ENCODE measurements at places on chromosomes 1 and 21.

- DNase-seq: no peak
Measured at GRCh38 chr1:42720868-42721267, 19.2 kb downstream of the CLDN19 start.

- DNase-seq: no peak
Measured at GRCh38 chr1:168598892-168599291, 22.5 kb downstream of the XCL1 start.

- DNase-seq: no peak
Measured at GRCh38 chr1:59055908-59056719, 240.8 kb upstream of the FGGY start.

GRCh38 chr1:88061492-88062177 lies 622.4 kb upstream of the PKN2 start:
- no peak for DNase-seq

- DNase-seq: no peak
Measured at GRCh38 chr21:16378525-16378924, 648.7 kb downstream of the USP25 start.

DNA sequence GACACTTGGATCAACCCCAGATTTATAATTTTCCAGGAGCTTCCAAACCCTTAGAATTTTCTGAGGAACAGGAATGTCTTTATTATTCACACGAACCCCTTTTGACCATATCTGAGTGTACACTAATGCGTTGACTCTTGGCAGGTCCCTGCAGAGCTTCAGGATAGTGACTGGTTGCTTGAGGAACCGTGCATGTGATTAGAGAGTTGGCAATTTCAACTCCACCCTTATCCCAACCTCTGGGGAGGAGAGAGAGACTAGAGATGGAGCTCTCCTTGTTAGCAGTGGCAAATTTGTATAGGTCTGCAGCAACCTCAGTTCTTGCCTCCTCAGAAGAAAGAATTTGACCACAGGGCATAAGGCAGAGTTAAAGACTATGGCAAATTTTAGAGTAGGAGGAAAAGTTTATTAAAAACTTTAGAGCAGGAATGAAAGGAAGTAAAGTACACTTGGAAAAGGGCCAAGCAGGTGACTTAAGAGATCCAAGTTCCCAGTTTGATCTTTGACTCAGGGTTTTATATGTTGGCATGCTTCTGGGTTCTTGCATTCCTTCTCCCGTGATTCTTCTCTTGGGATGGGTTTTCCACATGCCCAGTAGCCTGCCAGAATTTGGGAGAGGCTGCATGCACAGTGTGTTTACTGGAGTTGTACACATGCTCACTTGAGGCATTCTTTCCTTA lies 93.8 kb upstream of the ETV3 start:
- DNase-seq: no peak

GRCh38 chr1:94302497-94302896 lies 65.1 kb upstream of the ARHGAP29 start:
- DNase-seq: no peak

DNA sequence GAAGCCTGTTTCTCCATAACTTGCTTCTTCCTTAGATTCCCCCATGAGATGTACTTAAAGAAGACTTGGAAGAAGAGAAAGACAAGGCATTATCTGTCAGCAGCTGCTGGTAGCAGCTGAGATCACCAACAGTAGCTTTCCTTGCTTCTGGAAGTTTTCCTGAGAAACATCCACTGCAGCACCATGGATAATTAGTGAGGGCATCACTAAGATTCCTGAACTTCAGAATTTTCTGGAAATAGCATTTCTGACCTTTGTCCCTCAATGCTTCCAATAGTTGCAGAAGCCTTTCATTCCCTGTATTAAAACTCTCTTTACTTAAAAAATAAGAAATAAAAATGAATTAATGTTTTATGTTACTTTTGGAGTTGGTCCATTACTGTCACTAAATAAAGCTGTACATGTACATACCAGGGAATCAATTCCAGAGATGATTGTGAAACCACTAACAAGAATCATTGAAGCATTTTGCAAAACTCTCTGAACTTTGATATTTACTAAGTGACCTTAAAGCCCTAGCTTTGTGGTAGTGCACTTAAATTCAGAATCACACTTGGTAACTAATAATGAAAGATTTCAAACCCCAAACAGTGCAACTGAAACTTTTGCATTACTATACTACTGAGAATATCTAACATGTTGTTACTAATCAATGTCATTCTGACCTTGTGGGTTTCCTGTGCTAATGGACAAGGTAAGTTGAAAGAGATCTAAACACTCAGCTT lies at the start of gene CFHR4:
CFHR4 (plus strand) TSS at position 538 of the 725 bp plus-strand sequence; CDS start at position 637, 99 bp downstream.
- no peak for DNase-seq

- no peak for DNase-seq
Measured at GRCh38 chr1:94411237-94411636, 7.0 kb upstream of the ABCD3 start.

DNA sequence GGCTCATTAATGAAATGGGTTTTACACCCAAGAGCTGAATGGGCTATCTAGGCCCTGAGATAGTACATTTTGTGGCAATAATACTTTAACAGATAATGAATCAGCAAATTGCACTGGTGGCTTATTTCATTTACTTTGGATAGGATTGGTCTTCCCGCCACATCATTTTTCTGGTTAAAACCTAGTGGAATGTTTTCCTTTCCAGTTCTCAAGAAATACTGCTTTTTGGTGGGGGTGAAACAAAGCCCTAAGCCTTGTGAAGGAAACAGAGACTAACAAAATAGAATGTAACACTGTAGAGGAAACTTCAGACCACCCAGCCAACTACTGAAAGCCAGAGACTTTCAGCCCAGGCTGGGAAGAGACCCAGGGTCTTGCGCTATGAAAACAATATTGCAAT lies 172.2 kb downstream of the HHIPL2 start:
- DNase-seq: no peak

- DNase-seq: no peak
Measured at GRCh38 chr1:117147341-117147831, 25.8 kb upstream of the TRIM45 start.

DNA sequence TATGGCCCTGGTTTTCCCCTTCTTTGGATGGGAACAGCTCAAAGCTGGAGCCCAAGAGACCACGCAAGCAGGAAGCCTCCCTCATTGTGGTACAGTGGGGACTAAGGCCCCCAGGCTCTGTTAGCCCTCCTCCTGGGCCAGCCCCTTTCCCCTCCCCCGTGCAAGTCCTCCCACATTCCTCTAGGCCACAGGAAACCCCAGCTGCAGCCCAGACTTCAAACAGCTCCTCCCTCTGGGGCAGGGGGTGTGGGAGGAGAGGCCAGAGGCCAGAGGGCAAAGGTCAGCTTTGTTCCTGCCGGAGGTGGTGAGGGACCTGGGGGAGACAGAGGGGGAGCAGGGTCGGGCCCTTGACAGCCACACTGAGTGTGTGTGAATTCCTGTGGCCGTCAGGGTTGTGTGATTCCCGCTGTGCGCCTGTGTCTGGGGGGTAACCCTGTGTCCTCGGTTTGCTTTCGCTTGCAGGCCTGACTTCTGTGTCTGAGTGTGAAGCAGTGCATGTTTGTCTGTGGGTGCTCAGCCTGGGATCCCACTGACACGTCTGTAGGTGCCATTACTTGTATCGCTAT lies 3.4 kb upstream of the AHDC1 start:
- DNase-seq: no peak

GRCh38 chr21:15264084-15264665 lies 199.4 kb upstream of the NRIP1 start:
- DNase-seq: no peak

GRCh38 chr1:46681333-46682034 lies 9.8 kb downstream of the TEX38 start:
- DNase-seq: no peak

GRCh38 chr1:50452700-50453099 lies 29.5 kb upstream of the DMRTA2 start:
- DNase-seq: no peak

DNA sequence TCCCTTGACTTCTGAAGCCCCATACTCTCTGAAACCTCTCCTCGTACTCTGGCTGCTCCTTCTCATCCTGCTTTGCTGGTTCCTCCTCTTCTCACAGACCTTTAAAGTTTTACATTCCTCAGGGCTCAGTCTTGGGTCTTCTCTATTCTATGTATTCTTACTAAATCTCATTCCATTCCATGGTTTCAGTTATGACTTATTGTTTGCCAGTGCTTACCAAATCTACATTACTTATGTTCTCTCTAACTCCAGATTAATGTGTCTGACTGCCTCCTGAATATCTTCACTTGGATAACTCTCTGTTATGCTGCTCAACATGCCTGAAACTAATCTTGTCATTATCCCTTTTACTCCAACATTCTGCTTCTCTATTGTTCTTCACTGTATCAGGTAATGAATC lies 5.4 kb upstream of the SLC35D1 start:
- no peak for DNase-seq

GRCh38 chr1:53704804-53705445 lies 34.0 kb downstream of the GLIS1 start:
- DNase-seq: no peak

GRCh38 chr1:223651291-223651991 lies 14.1 kb downstream of the CAPN8 start:
- no peak for DNase-seq

DNA sequence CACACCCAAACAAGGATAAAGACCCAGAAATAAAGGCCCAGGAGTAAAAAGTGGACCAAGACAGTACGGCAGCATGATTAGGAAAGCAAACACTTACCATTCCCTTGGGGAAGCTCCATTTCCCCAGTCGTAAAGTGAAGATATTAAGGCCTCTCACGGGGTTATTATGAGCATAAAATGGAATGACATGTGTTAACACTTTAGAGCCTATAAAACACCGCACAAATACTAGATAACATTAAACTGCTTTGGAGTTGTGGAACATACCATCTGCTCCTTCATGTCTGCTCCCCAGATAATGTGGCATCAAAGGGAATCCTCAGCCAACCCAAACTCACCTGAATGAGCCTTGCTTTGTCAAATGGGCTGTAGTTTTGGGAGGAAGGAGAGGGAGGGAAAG lies 8.9 kb upstream of the ITLN2 start:
- no peak for DNase-seq

DNA sequence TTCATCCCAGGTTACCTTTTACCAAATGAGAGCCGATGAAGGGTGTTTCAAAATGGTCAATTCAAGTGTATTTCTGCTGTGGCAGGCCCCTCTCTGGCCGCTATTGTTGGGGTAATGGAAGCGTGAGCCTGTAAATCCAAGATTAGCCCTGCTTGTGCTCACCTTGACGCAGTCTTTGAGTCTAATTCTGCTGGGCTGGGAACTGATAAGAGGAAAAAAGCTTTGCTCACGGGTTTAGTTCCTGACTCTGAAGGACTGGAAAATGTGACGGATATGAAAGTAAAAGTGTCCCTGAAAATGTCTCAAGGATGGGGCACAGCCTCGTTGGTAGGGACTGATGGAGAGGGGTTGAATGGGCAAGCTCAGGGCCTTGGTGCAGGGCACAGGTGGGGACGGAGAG lies 125.9 kb upstream of the GALNT2 start:
- no peak for DNase-seq

DNA sequence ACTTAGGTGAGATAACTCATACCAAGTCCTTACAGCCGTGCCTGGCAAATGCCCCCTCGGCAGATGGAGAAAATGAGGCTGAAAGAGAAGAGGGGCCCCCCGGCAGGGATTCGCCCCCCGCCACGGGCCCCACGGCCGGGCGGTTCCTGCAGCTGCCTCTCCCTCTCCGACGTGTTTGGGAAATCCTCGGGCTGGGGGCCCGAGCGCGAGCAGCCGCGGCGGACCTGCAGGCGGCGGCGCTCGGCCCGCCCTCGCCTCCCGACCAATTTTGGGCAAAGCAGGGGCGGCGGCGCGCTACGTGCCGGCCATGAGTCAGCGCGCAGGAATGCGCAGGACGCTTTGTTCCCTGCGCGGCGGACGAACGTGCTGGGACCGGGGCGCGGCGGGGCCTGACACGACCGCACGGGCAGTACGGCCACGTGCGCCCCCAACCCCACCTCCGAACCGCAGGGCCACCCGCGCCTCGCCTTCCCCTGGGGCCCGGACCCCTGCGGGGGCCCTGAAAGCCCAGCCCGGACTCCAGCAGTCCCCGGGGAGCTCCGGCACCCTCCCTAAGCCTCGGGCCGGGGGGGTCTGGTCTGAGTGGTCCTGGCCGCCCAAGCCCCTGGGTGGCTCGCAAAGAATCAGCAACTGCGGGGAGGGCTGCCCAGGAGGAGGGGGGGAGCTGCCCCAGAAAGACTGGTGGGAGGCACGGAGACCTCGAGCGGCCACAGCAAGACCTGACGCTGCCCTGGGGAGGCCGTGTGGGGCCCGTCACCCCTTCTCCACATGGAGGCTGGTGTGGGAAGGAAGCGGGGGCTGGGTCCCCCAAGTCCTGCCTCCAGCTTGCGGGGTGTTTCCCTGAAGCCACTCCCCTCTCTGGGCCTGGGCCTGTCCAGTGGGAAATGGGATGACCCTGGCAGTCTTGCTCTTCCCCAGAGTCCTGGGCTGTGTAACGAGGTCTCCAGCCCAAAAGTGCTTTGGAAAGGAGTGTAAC lies 11.9 kb upstream of the EDN2 start:
- DNase-seq: no peak

DNA sequence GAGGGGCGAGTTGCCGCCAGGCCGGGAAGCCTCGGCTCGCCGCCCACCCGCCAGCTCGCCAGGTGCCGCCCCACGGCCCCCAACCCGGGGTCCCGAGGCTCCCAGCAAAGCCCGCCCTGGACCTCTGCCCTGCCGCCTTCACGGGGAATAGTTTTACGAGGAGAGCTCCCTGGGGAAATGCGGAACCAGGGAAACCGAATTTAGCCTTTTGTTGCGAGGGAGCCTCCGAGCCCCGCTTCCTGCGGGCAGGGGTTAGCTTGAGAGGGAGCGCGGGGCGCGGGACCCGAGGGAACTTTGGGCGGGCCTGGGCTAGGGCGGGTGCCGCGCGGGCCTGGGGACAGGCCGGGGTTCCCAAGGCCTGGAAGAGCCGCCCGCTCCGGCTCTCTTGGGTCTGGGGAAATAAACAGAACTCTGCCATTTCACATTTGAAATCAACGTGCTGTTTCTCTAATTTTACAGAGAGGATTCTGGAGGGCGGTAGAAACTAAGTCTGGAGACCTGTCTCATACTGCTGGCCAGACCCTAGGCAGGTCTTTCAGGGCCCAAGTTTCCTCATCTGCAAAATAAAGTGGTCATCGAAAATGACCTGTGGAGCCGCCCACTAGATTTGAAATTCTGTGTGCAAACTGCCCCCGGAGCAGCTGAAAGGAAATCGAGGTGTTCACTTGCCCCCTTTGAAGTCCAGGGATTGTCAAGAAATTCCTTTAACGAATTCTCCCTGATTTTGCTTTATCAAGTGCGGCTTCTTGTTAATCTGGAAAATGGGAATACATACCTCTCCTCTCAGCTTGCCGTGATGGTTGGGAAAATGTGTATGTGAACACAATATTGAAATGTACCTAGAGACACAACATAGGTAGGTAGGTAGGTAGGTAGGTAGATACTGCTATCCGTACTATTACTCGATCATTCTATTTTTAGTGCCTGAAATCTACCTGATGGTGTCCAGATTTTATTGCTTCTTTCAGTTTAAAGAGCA lies 749 bp upstream of the GLUL start:
- DNase-seq: no peak

- no peak for DNase-seq
Measured at GRCh38 chr1:241605146-241605805, 34.9 kb downstream of the CHML start.

Measured in activated CD4-positive, CD25-positive, alpha-beta regulatory T cell treated with anti-CD3 and anti-CD28 coated beads, Interleukin-2, amount 50 U/mL, for 16 hours (primary cell).